ENCODE measurements at places on chromosomes 4 and X. TPM values are rescaled to one million over a fixed set of nuclear protein-coding genes. Genes with fewer than 3 reads are reported as not detected.

The PRRG3 gene
- total RNA-seq = not detected

The FHDC1 gene
- 0.71 TPM for total RNA-seq

The ERCC6L gene
- total RNA-seq = 9.8 TPM

The FAM149A gene
- total RNA-seq = 1.3 TPM

The SPIN2B gene
- total RNA-seq = 11.5 TPM

The HTN1 gene
- total RNA-seq = not detected

The BEX2 gene
- total RNA-seq = 10.2 TPM

All from A549 treated with GW870086 at 1 μM for 4 hours (cell line).